ENCODE measurements at places on chromosomes 5 and 9.

DNA sequence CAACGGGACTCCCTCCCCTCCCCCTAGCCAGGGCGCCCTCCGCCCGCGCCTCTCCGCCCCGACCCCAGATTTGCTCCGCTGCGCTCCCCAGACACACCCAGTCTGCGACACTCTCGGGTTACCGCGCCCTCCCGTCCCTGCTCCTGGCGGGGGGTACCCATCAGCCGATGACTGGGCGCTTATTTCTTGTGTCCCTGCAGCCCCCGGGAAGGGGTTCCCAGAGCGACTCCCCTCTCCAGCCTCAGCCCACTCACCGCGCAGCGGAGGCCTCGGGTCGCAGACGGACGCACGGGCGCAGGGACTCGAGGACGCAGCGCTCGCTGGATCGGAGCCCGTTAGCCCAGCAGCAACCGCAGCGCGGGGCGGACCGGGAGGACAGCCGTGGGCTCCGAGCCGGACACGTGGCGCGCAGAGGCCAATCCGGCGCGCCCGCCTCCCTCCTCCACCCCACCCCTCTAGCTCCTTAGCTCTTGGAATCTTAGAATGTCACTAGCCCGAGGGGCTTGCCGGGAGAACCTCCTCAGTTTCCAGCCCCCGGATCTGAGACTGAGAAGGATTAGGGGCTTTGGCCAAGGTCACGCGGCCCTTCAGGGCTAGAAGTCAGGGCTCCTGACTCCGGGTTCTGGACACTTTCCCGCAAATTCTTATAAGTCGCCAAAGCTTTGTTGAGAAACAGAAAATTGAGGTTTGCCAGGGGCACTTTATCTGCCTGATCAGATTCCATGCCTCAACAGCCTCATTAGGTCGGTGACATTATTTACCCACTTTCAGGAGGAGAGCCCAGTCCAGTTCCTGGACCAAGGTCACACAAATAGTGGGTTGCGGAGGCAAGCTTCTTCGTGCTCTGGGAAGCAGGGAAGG is at the start of gene ANXA6:
TSS of gene ANXA6 (minus strand) at position 354 of the 861 bp plus-strand sequence. CDS start 9,878 bp downstream, outside the sequence.
- peak; percentile 74 for DNase-seq

GRCh38 chr5:142461028-142461590 is 136.3 kb upstream of the SPRY4 start:
- DNase-seq: no peak

- no peak for DNase-seq
Measured at GRCh38 chr5:151662805-151663204, 23.9 kb downstream of the SPARC start.

DNA sequence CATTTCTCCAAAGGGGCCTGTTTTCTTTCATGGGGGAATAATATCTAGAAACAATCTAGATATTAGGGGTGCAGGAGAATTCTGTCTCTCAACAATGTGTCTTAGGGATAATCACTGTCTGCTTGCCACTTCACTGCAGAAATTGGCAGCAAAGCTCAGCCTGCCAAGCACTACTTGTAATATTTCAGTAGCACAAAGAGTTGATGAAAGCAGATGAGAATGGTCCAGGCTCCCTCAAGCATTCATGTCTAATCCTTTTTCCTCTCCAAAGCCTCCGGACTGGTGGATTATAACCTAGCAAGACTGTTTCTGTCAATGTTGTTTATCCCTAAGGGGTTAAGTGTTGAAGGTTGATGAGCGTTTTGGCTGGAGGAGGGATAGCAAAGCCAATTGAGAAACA is 13.3 kb upstream of the MPDZ start:
- no peak for DNase-seq

DNA sequence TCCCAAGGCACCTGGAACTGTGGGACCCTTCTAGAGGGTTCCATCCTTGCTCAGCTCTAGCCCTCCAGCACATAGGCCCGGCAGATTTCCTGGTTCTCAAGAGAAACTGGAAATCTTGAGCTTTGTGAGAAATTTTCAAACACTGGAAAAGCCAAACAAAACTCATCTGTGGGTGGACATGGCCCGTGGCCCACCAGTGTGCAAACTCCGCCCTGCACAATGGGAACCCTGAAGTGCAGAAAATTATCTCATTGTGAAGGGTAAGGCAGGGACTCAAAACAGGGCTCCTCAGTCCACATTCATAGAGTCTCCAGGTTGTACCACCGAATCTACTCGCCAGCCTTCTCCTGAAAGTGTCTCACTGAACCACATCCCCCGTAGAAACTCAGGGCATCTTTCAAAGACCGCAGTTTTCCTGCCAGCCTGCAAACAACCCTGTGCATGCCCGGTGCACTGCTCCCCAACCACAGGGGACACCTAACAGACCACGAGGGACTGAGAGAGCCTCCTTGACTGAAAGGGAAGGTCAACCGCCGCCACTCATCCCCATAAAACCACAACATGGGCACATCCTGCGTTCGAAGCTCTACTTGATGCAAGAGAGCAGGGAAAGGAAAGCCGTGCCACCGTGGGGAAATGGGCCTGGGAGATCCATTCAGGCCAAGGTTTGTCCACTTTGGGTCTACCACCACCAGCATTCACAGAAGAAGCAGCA is 18.1 kb downstream of the ADAMTS2 start:
- no peak for DNase-seq
